Endothelial cell (in vitro differentiated cells): ENCODE measurements at places on chromosomes 5 and 9. TPM values are rescaled to one million over a fixed set of nuclear protein-coding genes. Genes with fewer than 3 reads are reported as not detected.

DNA sequence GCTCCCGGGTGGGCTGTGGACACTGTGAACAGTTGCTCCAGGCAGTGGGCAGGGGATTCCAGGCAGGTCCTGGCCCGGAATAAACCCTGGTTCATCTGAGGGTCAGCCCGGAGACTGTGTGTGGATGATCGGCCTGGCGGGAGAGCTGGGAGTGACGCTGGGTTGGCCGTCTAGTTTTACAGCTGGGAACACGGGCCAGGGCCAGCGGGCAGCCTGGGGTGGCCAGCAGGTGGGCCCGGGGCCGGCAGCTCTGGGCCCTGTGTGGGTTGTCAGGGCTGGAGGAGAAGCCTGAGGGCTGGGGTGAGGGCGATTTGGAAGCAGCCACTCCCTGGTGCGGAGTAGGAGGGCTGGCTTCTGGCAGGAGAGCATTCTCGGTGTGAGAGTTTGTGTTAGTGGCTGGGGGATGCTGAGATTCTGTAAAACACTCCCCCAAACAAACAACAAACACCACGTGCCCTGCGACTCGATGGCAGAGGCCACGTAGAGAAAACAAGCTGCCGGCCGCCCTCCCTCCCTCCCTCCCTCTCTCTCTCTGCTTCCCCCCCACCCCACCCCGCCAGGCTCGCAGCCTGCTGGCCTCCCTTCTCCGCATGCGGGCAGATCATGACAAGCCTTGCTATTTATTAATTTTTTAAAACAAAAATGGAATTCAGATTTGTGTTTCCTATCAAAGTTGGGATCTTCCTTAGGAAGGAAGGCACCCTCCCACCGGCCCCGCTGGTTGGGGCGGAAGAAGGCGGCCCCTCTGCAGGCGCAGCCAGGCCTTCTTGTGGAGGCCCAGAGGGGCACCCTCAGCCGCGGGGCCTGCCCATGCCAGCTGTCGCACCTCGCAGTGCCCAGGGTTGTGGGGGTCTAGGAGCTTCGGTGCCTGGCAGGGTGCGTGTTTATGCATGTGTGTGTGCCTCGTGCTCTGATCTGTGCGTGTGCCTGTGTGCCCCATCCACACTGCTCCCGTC lies 49.5 kb downstream of the RXRA start:
- peaks cover 10% of the 10 kb centered on the region for H3K27me3 ChIP-seq
- H3K27ac ChIP-seq: peak overlapping the region; percentile 70
- DNase-seq: no peak
- peaks cover 8% of the 10 kb centered on the region for H3K4me1 ChIP-seq
- no peaks in the 10 kb centered on the region for H3K36me3 ChIP-seq

- no peak overlapping the region for H3K4me3 ChIP-seq
- DNase-seq: no peak
- no peaks in the 10 kb centered on the region for H3K27me3 ChIP-seq
- no peak overlapping the region for H3K27ac ChIP-seq
- H3K36me3 ChIP-seq: peaks cover 3% of the 10 kb centered on the region
- peaks cover 18% of the 10 kb centered on the region for H3K4me1 ChIP-seq
Observed at GRCh38 chr9:126471084-126471624, 142.6 kb upstream of the LMX1B start.

DNA sequence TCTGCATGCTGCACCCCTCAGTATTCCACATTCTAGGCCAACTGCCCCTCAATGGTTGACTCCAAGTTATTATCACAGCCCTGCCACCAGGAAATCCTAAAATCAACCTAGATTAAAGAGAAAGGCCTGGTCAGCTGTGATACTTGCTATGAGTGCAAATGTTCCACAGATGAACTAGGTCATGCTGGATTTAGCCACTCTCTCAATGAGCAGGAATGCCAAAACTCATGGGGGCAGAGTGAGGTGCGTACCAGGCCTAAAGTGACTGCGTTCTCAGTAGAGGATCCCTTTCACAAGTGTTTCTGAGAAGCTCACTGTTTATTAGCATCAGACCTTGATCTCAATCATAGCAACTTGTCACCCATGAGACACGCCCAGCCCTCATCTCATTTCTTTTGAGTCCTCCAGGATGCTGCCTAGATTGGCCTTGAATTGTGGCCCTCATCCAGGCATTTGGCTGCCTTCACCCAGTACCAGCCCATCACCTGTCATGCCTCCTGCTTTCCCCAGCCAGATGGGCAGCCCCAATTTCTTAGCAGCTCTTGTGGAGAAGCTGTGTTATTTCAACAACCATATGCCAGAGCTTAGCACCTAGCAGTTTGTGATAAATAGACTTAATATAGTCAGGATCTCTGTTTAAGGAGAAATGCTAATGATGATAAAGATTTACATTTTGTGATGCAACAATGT lies 383.9 kb downstream of the CTNND2 start:
- no peak overlapping the region for H3K27ac ChIP-seq
- no peak for DNase-seq
- no peak overlapping the region for H3K4me3 ChIP-seq
- no peaks in the 10 kb centered on the region for H3K36me3 ChIP-seq

GRCh38 chr5:177421062-177421798 lies 5.2 kb upstream of the GRK6 start:
- peaks cover 10% of the 10 kb centered on the region for H3K4me1 ChIP-seq
- no peaks in the 10 kb centered on the region for H3K36me3 ChIP-seq

- H3K4me3 ChIP-seq: no peak overlapping the region
- peaks cover 5% of the 10 kb centered on the region for H3K36me3 ChIP-seq
- peaks cover 14% of the 10 kb centered on the region for H3K4me1 ChIP-seq
Observed at GRCh38 chr9:20618361-20618802, 3.9 kb downstream of the MLLT3 start.

DNA sequence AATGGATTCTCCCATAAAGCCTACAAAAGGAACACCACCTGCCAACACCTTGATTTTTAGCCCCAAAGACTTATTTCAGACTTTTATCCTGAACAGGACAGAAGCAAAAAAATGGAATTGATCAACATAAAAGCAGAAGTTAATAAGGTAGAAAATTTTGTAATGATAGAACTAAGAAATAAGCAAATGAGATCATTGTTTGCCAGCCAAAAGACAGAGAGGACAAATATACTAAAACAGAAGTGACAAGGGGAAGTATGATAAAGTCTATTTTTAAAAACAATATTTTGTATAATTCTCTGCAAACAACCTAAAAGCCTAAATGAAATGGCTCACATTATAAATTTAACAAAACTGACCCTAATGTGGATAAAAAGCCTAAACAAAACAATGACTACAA lies 110.5 kb upstream of the PRSS3 start:
- no peaks in the 10 kb centered on the region for H3K36me3 ChIP-seq
- H3K4me1 ChIP-seq: no peaks in the 10 kb centered on the region
- H3K27ac ChIP-seq: no peak overlapping the region
- no peaks in the 10 kb centered on the region for H3K27me3 ChIP-seq

DNA sequence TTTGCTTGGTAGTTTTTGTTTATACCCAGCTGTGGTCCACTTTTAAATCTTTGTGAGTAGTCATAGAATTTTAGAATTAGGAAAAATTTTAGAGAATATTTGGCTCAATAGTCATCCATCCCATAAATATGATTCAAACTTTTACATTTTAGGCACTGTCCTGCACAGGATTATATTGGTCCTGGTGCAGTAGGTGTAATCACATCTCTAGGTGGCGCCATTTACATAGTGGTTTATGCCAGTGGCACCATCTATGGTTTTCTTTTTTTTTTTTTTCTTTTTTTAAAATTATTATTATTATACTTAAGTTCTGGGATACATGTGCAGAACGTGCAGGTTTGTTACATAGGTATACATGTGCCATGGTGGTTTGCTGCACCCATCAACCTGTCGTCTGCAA lies 260.7 kb upstream of the KCNN2 start:
- H3K36me3 ChIP-seq: no peaks in the 10 kb centered on the region
- peaks cover 1% of the 10 kb centered on the region for H3K27me3 ChIP-seq
- H3K27ac ChIP-seq: no peak overlapping the region
- H3K4me3 ChIP-seq: no peak overlapping the region
- peak; percentile 15 for DNase-seq

DNA sequence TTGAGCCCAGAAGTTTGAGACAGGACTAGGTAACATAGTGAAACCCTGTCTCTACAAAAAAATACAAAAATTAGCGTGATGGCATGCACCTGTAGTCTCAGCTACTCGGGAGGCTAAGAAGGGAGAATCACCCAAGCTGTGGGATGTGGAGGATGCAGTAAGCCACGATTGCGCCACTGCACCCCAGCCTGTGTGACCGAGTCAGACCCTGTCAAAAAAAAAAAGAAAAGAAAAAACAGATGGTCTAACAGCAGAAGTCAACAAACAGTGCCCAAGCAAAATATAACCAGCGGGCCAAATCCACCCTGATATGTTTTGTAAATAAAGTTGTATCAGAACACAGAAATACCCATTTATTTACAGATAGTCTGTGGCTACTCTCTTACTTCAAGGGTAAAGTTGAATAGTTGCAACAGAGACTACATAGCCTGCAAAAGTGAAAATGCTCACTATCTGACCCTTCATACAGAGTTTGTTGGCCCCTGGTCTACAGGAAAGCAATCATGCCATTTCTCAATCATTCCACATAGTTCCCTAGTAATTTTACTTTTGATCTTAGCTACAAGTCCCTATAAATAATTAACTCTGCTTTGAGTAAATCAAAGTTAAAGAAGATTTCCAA lies 383.7 kb downstream of the TLE1 start:
- no peaks in the 10 kb centered on the region for H3K36me3 ChIP-seq
- no peak for DNase-seq
- H3K27ac ChIP-seq: no peak overlapping the region
- H3K4me1 ChIP-seq: no peaks in the 10 kb centered on the region
- H3K4me3 ChIP-seq: no peak overlapping the region

Gene DNAJB5
- total RNA-seq: 20.4 TPM

Gene LHX6
- 6.0 TPM for total RNA-seq

Gene RUSC2
- 22.3 TPM for total RNA-seq

Gene WHRN
- 4.1 TPM for total RNA-seq

Gene MYMK
- not detected for total RNA-seq
